NCI-H446 treated with DMSO at 0.1 percent for 48 hours (cell line): ENCODE measurements at places on chromosomes 6 and 20.

- DNase-seq: no peak
Measured at GRCh38 chr6:52326540-52327364, 35.2 kb upstream of the PAQR8 start.

GRCh38 chr6:117776441-117776840 lies 101.2 kb downstream of the NUS1 start:
- DNase-seq: peak; percentile 2

GRCh38 chr6:170152989-170153388 lies 137.9 kb downstream of the DLL1 start:
- DNase-seq: no peak

DNA sequence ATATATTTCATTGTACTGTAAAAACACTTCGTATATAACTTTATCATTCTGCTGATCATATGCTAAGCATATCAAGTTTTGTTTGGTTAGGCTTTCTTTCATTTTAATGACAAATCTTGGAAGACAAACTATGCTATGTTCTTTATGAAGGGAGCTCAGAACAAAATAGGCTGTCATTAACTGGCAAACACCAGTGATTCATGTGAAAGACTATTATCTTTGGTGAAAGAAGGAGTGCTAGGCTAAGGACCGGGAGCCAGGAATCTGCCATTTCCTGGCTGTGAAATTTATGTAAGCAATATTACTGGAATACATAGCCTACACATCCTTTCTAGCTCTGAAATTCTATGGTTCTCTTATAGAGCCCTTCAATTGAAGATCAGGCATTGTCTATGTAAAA lies 136.2 kb upstream of the CCN2 start:
- peak; percentile 2 for DNase-seq

GRCh38 chr6:88473589-88473988 lies 307.4 kb upstream of the CNR1 start:
- no peak for DNase-seq

DNA sequence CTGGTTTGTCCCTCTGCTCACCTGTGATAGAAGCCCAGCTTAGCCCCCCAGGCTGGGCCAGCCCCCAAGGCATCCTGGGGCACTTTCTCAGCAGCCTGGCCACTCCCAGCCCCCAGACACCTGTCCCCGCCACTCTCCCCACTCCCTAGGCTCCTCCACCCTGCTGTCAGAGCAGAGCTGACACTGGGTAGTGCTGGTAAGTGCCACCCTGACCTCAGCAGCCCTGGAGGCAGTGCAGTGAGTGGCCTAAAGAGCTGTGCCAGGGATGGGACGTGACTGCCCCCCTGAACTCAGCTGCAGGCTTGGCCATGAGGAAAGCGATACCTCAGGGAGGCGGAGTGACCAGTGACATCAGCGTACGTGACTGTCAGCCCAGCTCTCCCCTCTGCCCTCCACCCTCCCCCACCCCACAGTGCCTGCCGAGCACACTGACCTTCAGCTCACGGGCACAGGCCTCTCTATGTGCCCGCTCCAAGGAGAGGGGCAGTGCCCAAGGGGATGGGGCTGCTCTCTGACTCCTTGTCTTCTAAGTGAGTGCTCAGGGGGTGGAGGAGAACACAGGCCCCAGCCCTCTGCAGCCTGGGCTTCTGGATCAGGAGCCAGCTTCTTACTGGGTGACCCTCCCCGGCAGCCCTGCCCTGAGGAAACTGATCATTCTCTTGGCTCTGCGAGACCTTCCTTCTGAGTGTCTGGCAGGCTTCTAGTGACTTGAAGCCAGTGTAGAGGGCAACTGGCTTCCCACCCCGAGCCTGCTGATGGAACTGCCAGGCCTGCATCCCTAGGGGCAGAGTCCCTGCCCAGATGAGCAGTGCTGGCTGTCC lies 172.7 kb downstream of the MRPL14 start:
- DNase-seq: no peak

GRCh38 chr6:16481697-16482399 lies 243.5 kb downstream of the GMPR start:
- no peak for DNase-seq

GRCh38 chr6:113744861-113745260 lies 112.3 kb upstream of the MARCKS start:
- DNase-seq: no peak

- DNase-seq: no peak
Measured at GRCh38 chr6:168554472-168554871, 113.5 kb downstream of the SMOC2 start.

GRCh38 chr20:24622856-24623255 lies 153.4 kb downstream of the SYNDIG1 start:
- DNase-seq: no peak

GRCh38 chr6:74289884-74290283 lies 593.9 kb downstream of the CD109 start:
- no peak for DNase-seq

- no peak for DNase-seq
Measured at GRCh38 chr6:132511831-132512220, 1.1 kb downstream of the STX7 start.

GRCh38 chr20:39190666-39191570 lies 228.8 kb downstream of the DHX35 start:
- no peak for DNase-seq

GRCh38 chr6:142653710-142654420 lies 291.1 kb downstream of the HIVEP2 start:
- DNase-seq: no peak

DNA sequence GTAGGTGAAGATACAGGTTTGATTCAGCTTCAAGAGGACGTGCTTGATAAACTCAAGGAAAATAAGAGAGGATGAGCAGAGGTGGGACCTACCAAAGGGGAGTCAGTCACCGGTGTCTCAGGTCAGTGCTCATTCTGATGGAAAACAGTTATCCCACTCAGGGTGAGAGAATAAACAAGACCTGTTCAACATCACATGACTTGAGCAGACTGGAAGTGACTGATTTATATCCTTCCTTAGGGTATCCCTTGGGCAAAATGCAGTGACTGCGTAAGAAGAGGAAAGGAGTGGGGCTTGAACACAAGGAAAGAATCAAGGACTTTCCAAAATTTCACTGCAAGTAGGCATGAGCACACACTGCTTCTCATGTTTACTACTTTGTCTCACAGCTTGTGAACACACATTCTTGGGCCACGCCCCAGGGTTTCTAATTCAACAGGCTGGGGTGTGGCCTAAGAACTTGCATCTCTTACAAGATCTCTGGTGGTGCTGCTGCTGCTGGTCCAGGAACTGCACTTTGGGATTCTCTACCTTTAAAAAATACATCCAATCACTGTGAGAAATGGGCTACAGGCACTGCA lies 11.6 kb downstream of the CST3 start:
- DNase-seq: no peak

GRCh38 chr20:5843054-5843592 lies 92.9 kb downstream of the SHLD1 start:
- no peak for DNase-seq

GRCh38 chr20:59062081-59062480 lies 19.5 kb upstream of the PRELID3B start:
- no peak for DNase-seq

DNA sequence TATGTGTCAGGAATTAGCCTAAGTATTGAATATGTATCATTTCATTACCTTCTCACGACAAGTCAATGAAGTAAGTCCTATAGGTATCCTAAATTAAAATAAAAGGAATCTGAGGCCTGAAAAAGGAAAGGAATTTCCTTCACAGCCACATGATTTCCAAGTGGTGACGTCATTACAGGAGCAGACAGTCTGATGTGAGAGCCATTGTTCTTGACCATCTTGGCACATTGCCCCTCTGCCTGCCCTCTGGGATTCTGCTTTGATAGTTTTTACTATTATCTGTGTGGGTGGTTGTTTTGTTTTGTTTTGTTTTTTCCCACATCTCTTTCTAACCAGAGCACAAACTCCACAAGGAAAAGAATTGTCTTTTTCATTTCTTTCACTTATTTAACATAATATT lies 219.8 kb upstream of the UFL1 start:
- DNase-seq: no peak

DNA sequence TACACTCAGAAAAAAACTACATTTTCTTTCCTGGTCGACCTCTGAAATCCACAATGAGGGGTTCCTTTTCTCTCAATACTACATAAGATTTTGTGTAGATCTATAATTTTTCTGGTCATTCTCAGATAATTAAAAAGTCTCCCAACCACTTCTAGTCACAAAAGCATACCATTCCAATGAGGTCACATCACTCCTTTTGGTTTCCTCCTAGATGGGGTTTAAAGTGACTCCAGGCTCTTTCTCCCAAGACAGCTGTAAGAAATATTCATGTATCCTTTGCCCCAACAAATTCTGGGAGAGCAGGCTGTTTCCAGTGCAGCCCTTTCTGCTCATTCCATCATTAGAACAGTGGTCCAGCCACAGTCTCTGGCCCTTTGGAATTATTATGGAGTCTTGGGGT lies 43.1 kb upstream of the BEND6 start:
- DNase-seq: no peak

GRCh38 chr20:60313614-60314013 lies 355.4 kb downstream of the CDH26 start:
- no peak for DNase-seq
